ENCODE measurements at places on chromosomes 12 and 14. TPM values are rescaled to one million over a fixed set of nuclear protein-coding genes. Genes with fewer than 3 reads are reported as not detected.

- H3K36me3 ChIP-seq: no peaks in the 10 kb centered on the region
- H3K27ac ChIP-seq: no peak overlapping the region
- peaks cover 41% of the 10 kb centered on the region for H3K4me1 ChIP-seq
- no peak overlapping the region for H3K4me3 ChIP-seq
- no peaks in the 10 kb centered on the region for H3K27me3 ChIP-seq
Observed at GRCh38 chr12:101931498-101932326, 54.3 kb downstream of the DRAM1 start.

Gene TPPP2
- not detected for total RNA-seq

Gene MANSC4
- total RNA-seq: not detected

- H3K36me3 ChIP-seq: no peaks in the 10 kb centered on the region
- no peak overlapping the region for H3K27ac ChIP-seq
- H3K4me1 ChIP-seq: peaks cover 6% of the 10 kb centered on the region
- no peak for DNase-seq
Observed at GRCh38 chr14:30134936-30135335, 207.3 kb upstream of the PRKD1 start.

Gene PIWIL1
- total RNA-seq: not detected

Gene CNTN1
- 0.51 TPM for total RNA-seq

- H3K27ac ChIP-seq: no peak overlapping the region
- DNase-seq: peak; percentile 45
- H3K36me3 ChIP-seq: no peaks in the 10 kb centered on the region
- H3K4me3 ChIP-seq: no peak overlapping the region
- H3K4me1 ChIP-seq: peaks cover 20% of the 10 kb centered on the region
Observed at GRCh38 chr12:20004952-20005351, 363.4 kb upstream of the PDE3A start.

Gene SERPINA5
- total RNA-seq: not detected

GRCh38 chr14:44795725-44796124 lies 166.0 kb downstream of the KLHL28 start:
- no peaks in the 10 kb centered on the region for H3K27me3 ChIP-seq
- H3K36me3 ChIP-seq: no peaks in the 10 kb centered on the region
- H3K4me1 ChIP-seq: no peaks in the 10 kb centered on the region
- no peak overlapping the region for H3K4me3 ChIP-seq
- no peak for DNase-seq

Gene ITGA7
- total RNA-seq: 7.2 TPM

DNA sequence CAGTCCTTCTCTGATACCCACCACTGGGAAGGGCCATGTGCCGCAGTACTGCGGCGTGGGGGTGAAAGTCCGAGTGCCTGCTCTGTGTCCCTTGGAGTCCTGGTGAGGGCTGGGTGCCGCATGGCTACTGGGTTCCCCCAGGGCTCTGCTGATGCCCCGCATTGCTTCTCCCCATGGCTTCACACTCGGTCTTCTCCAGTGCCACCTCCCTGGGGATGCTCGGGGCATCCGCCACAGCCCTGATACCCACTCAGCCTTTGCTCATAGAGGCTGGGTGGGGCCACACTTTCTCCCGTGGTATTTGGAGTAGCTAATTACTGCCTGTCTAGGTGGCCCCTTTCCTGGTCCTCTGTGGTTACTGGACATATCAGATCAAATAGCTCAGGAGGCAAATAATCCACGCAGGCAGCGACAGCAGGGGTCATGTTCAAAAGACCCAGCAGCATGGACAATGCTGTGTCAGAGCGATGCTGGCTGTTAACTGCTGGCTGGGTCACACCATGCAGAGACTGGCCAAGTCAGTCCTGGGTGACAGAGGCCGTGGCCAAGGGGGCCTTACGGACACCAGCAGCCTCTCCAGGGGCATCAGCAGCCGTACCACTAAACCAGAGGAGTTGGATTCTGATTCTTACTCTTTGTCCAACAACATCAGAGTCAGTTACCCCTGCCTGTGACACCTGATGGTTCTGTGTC lies 106.5 kb downstream of the ADGRD1 start:
- no peak overlapping the region for H3K27ac ChIP-seq
- no peak for DNase-seq
- H3K4me1 ChIP-seq: no peaks in the 10 kb centered on the region
- H3K27me3 ChIP-seq: no peaks in the 10 kb centered on the region
- H3K4me3 ChIP-seq: no peak overlapping the region
- no peaks in the 10 kb centered on the region for H3K36me3 ChIP-seq

Gene HRK
- total RNA-seq: not detected

DNA sequence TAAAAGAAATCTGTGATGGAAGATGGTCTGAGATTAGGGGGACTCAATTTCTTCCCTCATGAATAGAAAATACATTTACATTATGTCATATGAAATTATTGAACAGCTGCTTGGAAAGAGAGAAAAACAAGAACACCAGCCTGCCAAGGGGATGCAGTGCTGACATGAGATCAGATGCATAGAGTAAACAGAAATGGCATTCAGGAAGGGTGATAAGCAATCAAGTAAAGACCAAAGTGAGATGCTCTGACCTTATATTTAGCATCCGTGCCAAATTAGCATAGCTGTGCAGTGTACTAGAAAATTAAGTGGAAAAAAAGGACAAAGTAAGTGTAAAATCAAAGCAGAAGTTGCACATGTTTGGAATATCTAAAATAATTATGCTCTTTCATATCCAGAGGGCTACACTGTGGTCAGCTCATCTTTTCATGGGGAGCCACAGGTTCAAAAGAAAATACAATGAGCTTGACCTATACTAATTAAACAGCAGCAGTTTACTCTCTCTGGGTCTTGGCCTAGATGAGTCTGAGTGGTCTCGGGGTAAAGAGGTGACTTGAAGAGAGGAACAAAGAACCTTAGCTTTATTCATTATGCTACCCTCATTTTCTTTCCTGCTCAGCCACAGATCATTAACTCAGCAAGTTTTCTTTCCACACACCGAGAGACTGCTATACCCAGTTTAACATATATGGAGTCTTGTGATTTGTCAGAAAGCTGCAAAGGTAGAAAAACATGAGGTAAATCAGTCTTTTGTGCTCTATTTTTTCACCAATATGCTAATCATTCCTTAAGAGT lies 359.4 kb upstream of the FOXG1 start:
- H3K4me3 ChIP-seq: no peak overlapping the region
- DNase-seq: no peak
- no peaks in the 10 kb centered on the region for H3K36me3 ChIP-seq
- H3K27ac ChIP-seq: no peak overlapping the region

All from GM23248 (cell line).